Central memory CD4-positive, alpha-beta T cell (primary cell): ENCODE measurements at places on chromosomes 12 and 14.

GRCh38 chr14:72598306-72598705, 295.6 kb downstream of the DPF3 start:
- DNase-seq = no peak

DNA sequence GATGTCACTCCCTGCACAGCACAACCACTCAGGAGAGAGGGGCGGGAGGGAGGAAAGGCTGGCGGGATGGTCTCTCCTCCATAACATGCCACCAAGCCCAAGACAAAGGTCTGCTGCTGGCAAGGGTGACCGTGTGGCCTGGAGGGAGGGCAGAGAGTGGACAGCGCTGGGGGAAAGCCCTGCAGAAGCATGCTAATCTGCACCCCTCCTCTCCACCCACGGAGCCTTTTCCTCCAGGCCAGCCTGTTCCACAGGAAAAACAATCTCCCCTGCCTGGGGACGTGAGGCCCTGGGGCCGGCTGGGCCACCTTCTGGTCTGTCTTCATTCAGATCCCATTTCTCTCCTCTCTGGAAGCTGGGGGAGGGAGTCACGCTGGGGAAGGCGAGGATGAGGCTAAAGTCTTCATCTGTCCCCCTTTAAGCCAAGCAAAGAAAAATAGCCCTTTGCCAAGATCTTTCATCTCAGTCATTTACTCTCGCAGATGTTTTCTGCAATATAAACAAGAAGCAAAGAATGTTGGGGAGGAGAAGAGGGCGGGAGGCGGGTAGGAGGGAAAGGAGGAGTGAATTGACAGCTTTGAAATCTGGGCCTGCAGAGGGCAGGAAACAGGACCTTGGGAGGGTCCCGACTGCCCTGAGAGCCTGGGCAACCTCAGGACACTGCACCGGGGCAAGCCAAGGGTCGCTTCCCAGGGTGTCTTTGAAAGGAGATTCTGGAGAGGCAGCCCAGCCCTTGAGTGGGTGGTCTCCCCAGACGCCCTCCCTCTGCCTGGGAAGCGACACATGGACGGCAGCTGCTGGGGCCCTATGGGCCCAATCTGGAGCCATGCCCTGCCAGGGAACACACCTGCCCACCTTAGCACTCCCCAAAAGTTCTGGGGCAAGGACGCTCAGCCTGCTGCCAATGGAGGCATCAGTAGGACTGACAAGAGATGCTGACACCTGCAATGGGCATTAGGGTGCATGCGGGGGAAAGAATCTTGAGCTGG, 133.6 kb downstream of the ZFP36L1 start:
- no peak for DNase-seq

DNA sequence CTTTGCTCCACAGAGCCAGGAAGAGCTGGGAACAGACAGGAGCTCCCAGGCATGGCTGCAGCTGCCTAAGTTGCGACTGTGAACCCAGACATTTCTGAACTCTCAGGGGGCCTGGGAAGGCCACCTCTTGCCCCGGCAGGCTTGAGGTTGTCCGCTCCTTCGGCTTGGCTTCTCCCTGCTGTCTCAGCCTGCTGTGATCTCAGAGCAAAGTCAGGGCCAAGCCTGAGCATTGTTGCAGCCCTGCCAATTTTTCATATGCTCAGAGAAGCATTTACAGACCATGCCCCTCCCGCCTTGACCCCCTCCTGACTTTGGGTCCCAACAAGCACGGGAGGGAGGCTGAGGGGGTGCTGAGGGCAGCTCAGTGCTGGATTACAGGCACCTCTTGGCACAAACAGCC, 1439.1 kb upstream of the FLRT2 start:
- DNase-seq = no peak

GRCh38 chr12:100263131-100263530, 3.7 kb downstream of the DEPDC4 start:
- DNase-seq = no peak

DNA sequence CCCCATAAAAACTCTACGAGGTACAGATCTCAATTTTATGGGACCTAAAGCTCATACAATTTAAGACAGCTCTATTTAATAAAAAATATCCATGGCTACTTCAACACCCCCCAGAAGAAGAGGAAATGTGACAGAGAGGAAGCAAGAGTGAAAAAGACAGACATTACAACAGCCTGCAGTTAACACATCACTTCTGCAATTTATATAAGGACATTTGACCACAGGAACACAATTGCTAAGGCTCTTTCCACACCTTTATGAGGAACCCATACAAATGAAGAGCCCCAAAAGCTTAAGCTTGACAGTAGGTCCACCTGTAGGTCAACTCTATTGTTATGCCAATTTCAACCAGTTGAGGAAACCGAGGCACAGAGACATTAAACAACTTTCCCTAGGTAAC, 5.6 kb downstream of the OR10P1 start:
- no peak for DNase-seq

DNA sequence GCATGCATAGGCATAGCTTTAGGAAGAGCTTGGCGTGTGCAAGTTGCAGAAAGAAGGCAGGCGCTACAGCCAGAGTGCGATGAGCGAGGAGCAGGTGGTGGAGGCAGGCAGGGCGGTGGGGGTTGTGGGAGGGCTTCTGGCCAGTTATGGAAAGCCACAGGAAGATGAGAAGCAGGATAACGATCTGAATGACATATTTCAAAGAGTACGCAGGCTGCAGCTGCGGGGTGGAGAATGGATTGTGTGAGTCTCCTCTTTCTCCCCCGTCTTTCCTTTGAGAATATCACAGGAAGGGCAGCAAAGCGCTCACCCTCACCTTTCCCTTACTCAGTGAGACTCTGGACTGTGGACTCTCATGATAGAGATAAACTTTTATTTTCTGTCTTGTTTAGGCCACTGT, 48.7 kb upstream of the PLXNC1 start:
- DNase-seq = no peak

DNA sequence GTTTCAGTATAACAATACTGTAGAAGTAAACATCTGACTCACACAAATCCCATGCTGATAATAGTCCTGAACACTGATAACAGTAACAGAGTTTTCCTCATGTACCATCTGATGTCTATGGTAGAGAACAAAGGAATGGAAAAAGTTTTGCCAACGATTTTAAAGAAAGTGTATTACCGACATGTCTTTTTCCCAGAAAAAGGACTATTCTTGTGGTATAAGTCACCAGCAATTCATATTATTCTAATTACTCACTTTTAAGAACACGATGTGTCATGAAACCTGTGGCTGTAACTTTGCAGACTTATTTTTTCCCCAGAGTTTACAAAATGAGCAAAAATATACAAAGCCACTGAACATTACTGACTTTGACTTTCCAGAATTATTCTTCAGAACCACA, 40.1 kb upstream of the DCN start:
- DNase-seq = no peak

- no peak for DNase-seq
These were observed 427.4 kb downstream of the AACS start for GRCh38 chr12:125492354-125493270.

DNA sequence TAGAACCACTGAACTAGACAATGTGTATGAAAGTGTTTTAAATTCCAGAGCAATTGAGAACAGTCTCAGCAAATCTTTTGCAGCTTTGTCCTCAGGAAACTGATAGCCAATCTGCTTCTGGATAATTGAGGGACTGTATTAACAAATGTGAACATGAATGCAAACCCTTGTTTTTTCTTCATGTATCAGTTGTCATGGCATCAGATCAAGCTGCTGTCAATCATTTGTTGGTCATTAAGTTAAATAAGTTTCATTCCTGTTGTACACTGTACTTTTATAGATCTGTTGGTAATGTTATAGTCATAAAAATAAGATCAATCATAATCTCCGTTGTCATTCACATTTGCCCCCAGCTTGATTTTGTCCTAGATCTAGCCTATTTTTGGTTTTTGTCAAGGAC, 65.5 kb upstream of the RFX4 start:
- no peak for DNase-seq

DNA sequence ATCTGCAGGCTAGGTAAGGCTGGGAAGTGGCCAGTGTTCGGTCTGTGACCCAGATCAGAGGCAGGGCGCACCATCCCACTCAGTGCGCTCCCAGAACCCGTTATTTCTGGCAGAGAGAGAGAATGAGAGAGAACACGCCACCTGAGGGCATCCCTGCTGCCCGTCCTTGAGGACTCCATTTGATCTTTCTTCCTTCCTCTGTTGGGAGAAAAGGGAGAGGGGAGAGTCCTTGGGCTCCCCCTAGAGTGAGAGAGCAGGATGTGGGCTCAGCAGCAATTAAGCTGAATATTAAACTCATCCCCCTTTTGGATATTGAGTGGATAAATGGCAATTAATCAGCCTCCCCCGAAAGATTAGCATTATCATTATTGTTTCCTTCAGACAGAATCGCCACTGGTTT, 70.6 kb downstream of the IFT43 start:
- DNase-seq = no peak

GRCh38 chr14:21347201-21347600, 36.6 kb downstream of the SUPT16H start:
- DNase-seq = no peak

DNA sequence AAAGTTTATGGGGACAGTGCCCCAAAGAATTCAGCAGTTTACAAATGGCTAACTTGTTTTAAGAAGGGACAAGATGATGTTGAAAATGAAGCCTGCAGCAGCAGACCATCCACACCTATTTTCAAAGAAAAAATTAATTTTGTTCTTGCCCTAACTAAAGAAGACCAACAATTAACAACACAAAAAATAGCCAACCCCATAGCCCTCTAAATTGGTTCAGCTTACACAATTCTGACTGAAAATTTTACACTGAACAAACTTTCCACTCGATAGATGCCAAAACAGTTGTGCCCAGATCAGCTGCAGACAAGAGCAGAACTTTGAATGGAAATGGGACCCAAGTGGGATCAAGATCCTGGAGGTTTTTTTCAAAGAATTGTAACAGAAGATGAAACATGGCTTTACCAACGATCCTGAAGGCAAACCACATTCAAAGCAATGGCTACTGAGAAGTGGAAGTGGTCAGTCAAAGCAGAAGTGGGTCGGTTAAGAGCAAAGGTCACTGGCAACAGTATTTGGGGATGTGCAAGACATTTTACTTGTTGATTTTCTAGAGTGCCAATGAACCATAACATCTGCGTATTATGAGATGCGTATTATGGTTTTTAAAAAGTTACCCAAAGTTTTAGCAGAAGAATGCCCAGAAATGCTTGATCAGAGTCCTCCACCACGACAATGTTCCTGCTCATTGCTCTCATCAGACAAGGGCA, 30.0 kb downstream of the SLC39A9 start:
- DNase-seq = no peak

GRCh38 chr12:109728921-109729320, 15.3 kb downstream of the FAM222A start:
- DNase-seq = no peak

- DNase-seq = no peak
These were observed 13.5 kb downstream of the CPSF2 start for GRCh38 chr14:92135269-92135668.
